ENCODE measurements at places on chromosomes 12 and 14.

DNA sequence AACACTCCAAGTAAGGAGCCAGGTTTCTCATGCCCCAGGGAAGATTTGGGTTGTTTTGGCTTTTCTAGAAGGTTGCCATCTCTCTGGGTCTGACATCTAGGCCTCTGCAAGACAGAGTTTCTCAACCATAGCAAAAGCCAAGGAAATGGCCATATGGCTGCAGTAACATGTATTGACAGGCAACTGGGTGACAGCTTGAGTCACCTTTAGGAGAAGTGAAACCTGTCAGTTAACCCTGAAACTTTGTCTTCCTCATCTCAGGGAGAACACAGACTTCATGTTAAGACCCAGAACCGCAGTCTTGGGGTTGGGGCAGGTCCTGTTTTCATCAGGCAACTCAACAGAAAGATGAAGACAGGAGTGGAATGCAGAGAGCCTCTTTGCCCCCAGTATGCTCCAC is 46.0 kb upstream of the PLBD1 start:
- no peak for DNase-seq

GRCh38 chr12:129381715-129382114 is 522.1 kb downstream of the TMEM132D start:
- no peak for DNase-seq

- DNase-seq: no peak
Measured at GRCh38 chr12:28540324-28540714, 350.1 kb downstream of the CCDC91 start.

- no peak for DNase-seq
Measured at GRCh38 chr12:74780182-74780849, 242.7 kb downstream of the ATXN7L3B start.

DNA sequence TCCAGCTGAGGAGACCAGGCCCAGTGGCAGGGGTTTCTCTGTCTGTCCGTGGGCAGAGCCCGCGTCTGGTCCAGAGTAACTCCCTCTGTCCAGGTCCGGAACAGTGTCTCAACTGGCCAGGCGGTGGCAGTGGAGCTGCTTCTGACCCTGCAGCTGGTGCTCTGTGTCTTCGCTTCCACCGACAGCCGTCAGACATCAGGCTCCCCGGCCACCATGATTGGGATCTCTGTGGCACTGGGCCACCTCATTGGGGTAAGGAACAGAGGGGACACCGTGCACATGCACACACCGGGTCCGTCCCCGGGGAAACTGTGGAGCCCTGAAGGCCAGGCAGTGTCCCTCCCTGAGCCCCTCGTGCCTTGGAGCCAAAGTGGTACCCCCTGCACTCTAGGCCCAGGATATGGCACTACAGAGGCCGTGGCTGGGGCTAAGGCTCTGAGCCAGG is 1.5 kb downstream of the AQP6 start:
- no peak for DNase-seq

DNA sequence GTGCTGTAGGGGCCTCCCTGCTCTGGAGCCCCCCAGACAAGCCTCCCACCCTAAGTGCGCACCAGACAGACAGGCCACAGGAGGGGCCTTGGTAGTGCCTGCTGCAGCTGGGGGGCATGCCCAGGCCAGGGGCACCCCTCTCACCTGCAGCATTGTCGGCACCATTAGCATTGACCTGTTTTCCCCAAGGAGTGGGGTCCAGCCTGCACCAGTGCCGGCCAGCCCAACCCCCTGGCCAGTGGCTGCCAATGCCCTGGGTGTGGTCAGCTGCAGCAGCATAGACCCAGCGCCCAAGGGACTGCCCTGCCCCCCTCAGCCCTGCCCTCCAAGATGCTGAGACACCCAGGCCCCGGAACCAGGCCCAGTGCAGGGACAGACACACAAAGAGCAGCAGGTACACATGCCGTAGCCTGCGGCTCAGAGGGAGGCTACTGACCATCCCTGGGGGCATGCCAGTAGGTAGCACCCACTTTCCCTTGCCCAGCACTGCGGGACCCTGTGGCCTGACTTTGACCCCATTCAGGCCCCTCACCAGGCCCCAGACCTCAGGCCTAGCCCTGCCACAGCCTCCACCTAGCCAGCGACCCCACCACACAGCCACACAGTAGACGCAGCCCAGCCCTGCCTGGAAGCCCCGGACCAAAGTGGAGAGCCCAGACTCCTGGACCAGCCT is 1.0 kb downstream of the AHNAK2 start:
- DNase-seq: no peak

DNA sequence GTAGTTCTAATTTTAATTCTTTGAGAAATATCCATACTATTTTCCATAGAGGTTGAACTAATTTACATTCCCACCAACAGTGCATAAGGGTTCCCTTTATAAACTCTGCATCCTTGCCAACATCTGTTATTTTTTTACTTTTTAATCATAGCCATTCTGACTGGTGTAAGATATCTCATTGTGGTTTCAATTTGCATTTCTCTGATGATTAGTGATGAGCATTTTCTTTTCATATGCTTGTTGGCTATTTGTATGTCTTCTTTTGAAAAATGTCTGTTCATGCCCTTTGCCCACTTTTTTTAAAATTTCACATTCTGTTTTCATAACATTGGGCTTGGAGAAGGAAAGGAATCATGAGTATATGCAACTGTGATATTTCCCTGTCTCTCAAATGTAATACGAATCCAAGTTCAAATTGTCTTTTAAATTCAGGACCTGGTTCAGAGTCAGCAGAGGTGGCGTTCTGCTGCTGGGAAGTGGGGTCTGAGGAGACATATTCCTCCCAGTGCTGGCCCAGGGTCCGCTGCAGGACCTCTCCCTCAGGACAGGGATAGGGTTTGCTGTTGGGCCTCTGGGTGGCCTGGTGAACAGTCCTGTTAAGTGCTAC is 81.2 kb upstream of the ETV6 start:
- DNase-seq: no peak

DNA sequence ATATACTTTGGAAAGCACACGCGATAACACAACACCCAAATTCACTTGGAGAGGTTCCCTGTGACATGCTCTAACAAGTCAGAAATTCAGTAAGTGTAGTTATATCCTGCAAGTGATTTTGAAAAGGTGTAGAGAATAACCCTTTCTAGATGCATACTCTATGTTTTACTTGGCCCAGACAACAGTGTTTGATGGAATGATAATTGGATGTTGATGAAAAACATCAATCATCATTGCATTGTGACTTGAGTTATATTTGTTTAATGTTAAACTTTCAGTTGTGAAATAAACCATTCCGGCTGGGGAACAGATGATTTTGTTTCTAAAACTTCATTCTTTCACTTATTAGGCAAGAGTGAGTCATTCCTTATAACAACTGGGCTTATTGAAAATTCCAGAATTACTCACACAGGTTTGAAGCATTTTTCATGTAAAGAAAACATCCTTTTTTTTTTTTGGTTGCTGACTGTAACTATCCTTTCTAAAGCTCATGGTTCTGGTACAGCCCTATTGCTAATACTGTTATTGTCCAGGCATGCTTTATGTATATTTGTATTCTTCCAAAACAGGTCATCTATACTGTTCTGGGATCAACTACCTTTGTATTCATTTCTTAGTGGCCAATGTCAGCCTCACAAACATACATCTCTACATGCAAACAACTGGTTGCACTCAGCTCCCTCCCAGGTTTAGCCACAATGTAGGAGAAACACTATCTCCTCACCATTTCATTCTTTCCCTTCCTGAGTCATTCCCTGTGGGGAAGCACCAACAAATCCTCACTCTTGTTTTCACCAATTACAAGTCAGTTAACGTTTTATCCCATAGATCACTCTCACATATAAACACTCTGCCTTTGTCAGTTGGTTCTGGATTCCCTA is 121.2 kb upstream of the LRIG3 start:
- DNase-seq: no peak

DNA sequence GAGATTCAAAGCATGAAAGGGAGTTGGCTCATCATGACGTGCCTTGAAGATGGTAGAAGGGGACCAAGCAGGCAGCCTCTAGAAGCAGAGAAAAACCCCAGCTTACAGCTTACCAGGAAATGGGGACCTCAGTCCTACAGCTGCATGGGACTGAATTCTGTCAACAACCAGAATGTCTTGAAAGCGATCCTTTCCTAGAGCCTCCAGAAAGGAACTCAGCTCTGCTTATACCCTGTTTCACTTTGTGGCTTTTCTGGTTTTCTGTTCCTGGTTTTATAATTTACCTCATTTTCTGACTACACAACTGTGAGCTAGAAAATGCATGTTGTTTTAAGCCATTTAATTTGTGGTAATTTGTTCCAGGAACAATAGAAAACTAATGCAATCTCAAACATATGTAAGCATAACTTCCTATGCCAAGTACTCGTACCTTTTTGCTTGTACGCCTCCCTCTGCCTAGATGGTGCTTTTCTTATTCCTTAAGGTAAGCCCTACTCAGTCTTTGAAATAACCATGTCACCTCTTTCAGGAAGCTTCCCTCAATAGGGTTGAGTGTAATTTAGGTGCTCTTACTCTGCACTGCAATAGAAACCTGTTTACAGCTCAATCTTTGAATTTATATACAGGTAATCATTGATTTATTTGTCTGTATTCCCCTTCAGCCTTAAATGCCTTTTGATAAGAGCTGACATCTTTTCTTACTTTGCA is 348.8 kb downstream of the TMEM117 start:
- DNase-seq: no peak

- no peak for DNase-seq
Measured at GRCh38 chr12:49293056-49293956, 1.6 kb upstream of the PRPH start.

- no peak for DNase-seq
Measured at GRCh38 chr12:88419794-88420193, 160.5 kb downstream of the KITLG start.

DNA sequence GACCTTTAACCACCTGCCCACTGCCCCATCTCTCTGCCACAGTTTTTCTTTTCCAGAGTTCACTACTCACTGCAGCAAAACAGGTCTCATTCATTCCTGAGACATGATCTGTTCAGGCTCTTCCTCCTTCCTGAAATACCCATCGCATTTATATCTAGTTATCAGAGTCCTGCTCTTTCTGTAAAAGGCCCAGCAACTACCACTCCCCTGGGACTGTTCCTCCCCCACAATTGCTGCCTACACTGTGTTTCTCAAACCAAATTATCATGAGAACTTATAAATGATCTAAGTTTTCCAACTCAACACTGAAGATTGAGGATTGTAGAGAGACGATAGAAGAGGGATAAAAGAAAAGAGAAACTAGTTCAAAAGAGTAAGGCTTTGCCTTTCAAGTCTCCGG is 40.8 kb upstream of the EPS8 start:
- no peak for DNase-seq

DNA sequence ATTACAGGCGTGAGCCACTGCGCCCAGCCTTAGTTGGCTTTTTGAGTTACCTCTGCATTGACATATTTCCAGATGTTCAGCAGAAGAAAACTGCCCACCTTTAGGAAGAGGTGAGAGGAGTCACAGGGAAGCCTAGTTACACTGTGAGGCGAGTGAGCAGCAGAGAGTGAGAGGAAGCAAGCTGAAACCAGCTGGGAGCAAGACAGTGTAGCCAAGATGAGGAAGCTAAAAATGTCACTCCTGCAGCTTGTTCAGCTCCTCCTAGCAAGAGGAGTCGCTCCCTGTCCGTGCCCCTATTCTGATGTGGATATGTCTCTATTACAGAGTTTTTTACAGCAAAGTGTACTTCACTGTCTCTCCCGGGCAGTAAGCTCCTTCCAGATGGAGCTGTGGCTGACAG is 127.6 kb downstream of the GXYLT1 start:
- DNase-seq: no peak

DNA sequence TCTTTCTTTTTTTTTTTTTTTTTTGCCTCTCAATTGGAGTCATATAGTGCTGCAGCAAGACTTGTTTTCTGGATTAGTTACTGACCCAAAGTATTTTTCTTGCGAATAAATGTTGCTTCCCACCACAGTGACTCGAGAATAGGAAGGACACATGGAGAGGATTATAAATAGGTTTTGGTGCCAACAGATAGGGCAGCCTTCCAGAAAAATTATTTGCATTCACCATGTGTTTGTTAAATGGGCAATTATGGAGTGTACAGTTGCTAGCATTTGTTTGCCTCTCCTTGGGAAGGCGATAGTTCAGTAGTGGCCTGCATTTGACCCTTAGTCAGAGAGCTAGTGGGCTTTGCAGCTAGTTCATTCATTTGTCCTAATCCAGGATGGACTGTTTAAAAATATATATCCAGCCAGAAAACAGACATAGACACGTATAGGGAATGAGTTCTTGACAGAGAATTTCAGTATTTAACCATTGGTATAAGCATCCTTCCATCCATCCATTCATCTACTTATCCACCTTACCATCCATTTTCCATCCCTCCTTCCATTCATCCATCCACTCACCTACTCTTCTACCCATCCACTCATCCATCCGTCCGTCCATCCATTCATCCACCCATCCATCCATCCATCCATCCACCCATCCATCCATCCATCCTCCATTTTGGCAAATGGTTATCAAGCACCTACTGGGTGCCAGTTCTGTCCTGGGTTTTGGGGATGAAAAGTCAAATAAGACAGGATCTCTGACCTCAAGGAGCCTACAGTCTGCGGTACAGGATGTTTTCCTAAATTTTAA is 67.5 kb downstream of the CHST11 start:
- no peak for DNase-seq

- no peak for DNase-seq
Measured at GRCh38 chr14:37678916-37679315, 83.5 kb downstream of the TTC6 start.

DNA sequence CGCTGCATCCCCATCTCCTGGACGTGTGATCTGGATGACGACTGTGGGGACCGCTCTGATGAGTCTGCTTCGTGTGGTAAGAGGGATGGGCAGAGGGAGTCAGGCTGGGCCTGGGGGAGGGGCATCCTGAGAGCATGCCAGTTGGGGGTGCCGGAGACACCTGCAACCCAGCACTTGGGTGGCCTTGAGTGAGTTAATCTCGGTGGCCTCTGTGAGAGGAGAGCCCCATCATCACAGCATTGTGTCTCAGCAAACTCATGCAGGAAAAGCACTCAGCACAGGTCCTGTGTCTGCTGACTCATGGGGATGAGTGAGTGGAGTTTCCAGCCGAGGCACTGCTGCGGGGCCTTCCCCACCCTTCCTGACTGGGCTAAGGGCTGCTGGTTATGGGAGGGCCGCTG is 19.6 kb upstream of the LRP1-AS start:
- DNase-seq: no peak

Data from DND-41 (cell line).